ENCODE measurements at places on chromosomes 6 and 20.

DNA sequence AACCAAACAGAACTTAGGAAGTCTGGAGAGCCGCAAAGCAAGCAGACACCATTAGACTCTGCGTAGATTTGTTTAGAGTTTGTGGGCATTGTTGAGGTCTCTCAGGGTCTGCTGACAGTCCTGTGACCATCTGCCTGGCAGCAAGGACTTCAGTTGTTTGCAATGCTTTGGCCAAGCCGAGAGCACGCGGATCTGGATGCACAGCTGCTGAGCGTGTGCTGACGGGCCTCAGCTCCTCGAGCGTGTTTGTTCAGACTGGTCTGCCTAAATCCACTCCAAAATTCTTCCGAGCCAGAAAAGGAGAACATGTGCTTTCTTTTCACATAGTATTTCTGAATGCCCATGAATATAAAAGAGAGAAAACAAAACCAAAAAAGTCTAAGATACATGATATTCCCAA is 159.0 kb downstream of the ZNF217 start:
- DNase-seq, result no peak

DNA sequence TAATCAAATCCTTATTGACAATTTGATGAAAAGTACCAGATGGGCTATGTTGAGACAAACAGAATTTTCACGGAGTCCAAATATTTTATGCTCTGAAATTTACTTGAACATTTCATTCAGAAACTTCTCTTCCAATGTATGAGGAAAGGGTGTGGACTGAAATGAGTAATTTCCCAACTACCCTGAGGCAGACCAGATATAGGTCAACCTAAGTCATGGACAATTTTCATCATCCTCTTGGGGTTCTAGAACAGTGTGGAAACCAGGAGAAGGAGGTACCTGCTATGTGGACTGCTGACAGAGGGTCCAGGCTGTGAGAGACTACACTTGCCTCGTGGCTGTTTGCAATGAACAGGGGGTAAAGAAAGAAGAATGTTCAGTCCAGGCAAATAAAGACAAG is 323.0 kb downstream of the ESR1 start:
- no peak for DNase-seq

DNA sequence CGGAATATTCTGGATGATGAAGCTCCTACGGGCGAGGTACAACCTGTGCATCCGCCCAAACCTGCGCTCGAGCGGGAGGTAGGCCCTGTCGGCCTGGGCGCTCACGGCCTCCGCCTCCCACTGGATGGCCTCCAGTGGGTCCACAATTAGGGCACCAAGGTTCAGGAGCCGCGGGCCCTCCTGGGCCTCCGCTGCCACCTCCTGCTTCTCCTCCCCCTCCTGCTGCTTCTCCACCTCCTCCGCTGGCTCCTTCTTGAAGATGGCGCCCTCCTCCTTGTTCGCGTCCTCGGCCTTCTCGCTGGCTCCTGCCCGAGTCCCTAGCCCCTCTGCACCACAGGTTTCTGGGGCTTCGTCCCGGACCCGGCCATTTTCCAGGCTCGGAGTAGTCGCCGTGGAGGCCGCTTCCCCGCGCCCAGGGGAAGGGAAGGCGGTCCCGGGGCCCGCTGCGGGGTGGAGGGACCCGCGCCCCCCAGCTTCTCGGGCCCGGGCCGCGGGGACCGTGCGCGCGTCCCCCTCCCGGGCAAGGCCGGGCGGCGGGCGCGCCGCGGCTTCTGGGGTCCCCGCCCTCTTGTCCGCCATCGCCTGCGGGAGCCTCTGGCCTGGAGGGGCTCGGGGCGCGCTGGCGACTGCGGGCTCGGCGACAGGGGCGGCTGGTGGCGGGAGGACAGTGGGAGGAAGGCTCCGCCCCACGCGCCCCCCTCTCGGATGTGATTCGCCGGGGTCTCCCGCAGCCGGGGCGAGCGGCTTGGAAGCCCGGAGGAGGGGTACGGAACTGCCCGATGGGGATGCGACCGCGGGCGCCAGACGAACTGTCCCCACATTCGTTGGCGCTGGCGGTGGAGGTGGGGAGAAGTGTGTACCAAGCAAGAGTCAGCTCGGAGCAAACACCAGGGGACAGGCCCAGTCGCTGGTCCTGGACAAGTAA is 17.6 kb downstream of the PLAGL2 start:
- DNase-seq, result peak; percentile 61

- DNase-seq, result no peak
Observed at GRCh38 chr6:111995404-111995803, 58.5 kb upstream of the CCN6 start.

- DNase-seq, result peak; percentile 42
Observed at GRCh38 chr20:37987602-37988290, 45.5 kb downstream of the TTI1 start.

DNA sequence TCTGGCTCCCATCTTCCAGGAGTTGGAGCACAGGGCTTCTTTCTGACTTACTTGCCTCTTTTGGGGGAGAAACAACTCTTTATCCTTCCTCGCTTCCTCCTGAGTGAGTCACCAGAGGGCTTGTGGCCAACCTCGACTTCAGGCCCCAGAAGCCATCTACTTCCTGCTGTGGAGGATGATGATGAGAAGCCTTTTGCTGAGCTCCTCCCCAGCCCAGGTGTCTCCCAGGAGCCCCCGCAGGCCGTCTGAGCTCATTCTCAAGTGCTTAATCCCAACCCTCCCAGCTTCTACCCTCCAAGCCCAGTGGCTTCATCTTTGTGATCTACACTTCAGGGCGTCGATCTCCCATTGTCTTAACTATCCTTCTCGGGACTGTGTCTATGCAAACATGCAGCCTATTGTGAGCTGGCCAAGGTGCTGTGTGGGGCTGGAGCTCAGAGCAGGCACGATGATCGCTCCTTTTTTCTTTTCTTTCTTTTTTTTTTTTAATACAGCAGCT is 27.9 kb downstream of the SDCBP2 start:
- DNase-seq, result peak; percentile 71

DNA sequence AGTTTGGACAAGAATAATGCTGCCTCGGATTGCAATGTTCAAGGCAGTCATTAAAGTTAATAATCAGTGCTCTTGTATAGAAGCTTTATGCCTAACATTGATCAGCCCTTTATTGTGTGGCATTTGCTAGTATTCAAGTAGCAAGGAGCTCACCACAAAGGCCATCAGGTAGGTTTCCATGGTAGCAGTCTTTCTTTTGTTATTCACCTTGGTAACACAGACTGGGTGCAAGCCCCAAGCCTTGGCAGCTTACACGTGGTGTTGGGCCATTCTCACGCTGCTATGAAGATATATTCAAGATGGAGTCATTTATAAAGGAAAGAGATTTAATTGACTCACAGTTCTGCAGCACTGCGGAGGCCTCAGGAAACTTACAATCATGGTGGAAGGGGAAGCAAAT is 149.3 kb downstream of the ADAT2 start:
- no peak for DNase-seq

- peak; percentile 3 for DNase-seq
Observed at GRCh38 chr20:58131151-58131550, 97.3 kb downstream of the ANKRD60 start.

- DNase-seq, result no peak
Observed at GRCh38 chr6:107563694-107564588, 74.0 kb downstream of the SOBP start.

GRCh38 chr6:153309651-153310050 is 178.6 kb upstream of the RGS17 start:
- DNase-seq, result no peak

DNA sequence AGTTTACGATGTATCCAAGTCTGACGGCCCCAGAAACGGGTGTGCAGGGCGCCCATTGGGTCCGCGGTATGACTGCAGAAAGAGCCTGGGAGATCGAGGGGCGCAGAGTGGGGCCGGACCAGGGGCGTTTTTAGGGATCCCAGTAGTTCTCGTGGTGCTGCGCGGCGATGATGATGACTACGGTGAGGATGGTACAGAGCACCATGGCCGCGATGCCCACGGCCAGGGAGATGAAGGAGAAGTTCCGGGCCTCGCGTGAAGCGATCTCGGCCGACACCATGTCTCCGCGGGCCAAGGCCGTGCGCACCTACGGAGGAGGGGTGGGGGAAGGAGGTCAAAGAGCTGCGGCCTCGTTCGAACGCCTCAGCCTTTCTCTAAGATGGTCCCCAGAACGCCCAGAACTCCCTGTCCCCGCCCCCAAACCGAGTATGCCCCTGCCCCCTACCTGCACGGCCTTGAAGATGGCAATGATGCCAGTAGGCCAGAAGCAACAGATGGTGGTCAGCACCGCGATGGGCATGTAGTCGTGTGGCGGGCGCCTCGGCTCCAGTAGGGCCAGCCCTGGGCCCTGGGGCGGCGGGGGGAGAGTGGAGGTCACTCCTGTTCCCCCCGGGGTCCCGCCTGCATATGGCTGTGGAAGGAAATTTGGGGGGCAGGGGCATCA is 2.5 kb downstream of the PRRT1 start:
- DNase-seq, result peak; percentile 8

- DNase-seq, result no peak
Observed at GRCh38 chr6:122631571-122632249, 21.5 kb downstream of the PKIB start.

- DNase-seq, result no peak
Observed at GRCh38 chr6:35620706-35621105, 68.0 kb downstream of the FKBP5 start.

- no peak for DNase-seq
Observed at GRCh38 chr20:8657664-8658063, 411.2 kb upstream of the PLCB4 start.

DNA sequence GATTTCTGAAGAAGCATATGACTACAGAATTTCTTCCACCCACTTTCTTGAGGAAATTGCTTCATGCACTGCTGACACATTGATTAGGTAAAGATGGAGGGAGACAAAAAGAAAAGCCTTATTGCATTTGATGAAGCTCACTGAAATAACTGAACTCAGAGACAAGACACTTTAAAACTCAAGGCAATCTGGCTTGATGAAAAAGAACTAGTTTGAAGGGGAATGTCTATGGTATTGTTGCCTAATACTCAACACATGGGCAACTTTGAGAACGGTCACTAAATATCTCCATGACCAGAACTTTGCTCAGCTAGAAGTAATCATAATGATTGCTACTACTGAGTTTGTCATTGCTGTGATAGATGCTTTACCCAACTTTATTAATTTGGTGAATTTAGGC is 38.1 kb downstream of the HTR1B start:
- DNase-seq, result no peak

DNA sequence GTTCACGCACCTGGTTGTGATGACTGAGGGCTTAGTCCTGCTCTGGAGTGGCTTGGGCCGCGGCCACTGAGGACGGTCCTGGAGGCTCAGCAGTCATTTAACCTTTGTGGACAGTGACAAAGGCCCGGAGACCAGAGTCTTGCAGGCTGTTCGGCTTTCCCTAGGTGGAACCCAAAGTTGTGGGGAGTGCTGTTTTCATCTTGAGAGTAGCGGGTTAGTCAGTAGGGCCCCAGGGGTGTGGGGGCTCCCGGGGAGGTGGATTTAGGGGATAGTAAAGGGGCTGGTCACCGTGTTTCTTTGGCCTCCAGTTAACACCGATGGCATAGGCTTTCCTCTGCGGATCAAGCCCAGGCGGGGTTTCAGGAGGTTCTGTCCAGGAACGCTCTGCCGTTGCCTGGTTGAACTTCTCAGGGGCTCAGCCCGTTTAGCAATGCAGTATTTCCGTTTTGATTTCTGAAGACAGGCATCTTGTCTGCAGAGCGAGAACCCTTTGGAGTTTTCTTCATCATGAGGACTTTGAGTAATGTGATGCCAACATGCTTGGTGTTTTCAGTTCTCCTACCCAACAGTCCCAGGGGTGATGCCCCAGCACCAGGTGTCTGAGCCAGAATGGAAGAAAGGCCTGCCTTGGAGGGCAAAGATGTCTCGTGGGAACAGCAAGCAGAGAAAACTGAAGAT is 31.8 kb downstream of the ZNF831 start:
- no peak for DNase-seq

DNA sequence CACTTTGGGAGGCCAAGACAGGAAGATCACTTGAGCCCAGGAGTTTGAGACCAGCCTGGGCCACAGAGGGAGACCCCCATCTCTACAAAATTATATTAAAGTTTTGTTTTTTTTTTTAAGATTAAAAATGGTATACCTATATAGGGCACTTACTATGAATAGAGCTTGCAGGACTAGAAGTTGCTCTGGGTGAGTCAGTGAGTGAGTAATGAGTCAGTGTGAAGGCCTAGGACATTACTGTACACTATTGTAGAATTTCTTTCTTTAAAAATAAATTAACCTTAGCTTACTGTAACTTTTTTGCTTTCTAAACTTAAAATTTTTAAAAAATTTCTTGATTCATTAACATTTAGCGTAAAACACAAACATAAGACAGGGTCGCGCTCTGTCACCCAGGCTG is 29.7 kb downstream of the STK35 start:
- no peak for DNase-seq

DNA sequence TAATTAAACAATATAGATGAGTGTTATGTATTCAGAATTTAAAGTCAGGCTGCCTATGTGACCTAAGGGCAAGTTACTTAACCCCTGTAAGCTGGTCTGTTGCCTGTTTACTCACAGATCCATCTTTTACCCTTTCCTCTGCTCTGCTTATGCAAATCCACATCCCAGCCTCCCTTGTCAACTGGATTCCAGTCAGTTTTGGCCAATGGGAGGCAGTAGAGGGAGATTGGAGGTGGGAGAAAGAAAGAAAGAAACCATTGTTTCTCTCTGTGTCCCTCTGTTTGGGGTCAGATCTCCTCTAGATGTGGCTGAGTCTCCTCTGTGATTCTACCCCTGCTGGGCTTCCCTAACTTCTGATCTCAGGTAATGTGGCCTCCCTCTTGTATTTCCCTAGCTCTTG is 266.8 kb upstream of the PLN start:
- no peak for DNase-seq

DNA sequence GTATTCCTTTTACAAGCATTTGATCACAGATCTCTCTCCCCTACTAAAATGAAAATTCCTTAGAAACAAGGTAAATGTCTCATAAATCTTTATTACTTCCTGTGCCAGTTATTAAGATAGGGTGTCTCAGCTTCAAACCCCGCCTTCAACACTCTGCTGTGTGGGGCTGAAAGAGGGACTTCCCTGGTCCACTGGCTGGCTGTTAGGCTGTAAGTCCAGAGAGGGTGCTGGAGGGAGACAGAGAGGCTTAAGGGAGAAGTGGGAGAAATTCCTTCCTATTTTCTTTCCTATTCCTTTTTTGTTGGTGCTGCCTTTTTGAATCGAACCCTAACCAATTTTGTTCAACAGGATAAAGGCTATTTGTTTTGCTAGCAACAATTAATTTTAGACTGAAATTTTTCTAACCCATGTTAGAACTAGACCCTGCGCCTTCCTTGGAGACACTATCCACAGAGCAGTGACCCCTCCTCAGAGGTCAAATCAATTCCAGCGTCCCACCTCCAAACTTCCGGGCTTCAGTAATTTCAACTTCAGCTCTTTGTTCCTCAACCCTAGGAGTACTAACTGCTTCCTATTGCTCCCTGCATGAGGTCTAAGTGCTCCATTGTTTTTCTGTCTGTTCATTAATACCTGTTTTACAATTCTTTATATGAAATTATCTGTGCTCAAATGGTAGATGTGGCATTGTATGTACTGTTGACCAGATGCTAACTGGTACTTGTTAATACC is 207.5 kb upstream of the OPRM1 start:
- DNase-seq, result no peak

Measured in hematopoietic multipotent progenitor cell treated with erythropoietin and hydrocortisone succinate and interleukin-3 and kit ligand, for 4 days (in vitro differentiated cells).